Amniotic stem cell (primary cell): ENCODE measurements at places on chromosomes 2 and 18.

DNA sequence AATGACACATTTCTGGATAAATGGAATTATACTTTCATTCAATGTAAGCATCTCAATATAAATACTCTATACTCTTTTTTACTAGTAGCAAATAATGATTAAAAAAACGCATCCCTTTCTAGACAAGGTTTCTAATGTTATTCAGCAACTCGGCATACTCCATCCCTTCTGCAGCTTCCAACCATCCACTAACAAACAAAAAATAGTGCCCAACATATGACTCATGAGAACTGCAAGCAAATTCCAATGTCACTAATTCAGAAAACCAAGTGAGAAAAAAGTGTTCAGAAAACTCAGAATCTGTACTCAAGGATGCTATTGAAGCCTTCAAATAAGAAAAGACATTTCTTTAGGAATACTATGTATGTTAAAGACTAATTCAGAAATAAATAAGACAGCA is 140.0 kb downstream of the BAZ2B start:
- no peak for DNase-seq

- DNase-seq, result no peak
Measured at GRCh38 chr2:150482667-150483400, 4.6 kb downstream of the RND3 start.

DNA sequence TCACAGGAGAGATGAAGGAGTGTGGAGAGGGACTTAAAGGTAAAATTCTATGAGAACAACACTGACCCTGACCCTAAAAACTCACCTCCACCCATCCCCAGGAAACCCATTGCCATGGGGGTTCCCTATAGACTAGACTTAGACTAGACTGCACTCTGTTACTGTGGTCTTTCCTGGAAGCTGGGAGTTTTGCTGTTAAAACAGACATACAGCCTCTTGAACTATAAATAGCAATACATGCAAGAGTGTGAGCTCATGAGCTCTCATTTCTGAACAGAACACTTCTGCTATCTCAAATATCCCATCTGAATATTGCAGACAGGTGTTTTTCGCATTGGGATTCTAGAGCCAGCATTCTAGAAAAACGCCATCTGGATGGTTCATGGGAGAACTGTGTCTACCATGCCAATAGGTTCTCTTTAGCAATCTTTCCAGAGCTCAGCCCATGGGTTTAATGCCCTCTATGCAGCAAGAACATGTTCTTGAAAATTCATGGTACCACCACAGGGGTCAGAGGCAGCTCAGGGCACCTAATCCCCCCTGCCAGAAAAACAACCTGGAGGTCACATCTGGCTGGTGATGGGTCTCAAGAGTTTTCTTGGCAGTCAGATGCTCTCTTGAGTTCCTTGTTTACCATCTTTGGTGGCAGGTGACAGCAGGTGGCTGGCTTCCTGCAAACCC is 51.9 kb downstream of the SLC14A2 start:
- no peak for DNase-seq

DNA sequence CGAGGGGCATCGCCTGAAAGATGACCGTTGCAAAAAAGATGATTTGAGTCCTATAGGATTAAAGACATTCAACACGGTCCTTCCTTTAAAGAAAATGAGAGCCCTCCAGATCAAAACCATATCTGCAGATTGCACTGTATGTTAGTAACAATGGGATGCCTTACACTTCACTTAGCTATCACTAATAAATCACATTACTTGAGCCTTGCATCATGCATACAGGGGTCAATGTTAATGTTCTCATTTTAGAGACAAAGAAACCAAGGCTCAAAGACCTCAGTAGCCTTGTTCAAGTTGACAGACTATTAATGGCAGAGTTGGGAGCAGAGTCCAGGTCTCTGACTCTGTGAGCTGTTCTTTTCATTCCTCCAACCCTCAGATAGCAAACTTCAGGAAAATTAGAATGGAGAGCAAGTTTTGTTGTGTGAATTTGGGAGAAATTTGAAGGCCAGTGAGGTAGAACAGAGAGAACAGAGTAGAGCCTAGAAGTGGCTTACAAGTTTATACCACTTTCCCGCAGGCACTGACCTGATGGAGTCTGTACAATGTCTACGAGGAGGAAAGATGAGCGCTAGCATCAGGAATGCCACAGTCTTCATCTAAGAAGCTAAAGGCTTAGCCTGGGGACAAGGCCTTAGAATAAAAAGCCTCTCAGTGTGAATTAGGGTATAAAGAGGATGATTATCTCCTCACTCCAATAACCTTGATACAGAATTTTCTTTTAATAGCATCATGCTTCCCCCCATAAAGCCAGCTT is 48.3 kb downstream of the TRIB2 start:
- DNase-seq, result no peak
